ENCODE measurements at places on chromosomes 1 and 21.

DNA sequence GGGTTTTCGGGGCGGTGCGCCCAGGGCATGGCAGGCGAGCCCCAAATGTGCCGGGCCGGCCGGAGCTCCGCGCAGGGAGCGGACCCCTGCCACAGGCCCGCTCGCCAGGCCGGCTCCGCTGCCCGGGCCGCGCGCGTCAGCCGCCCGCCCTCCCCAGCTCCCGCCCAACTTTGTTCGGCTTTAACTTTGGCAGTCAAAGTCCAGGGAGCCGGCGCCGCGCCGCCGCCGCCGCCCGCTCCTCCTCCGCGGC lies 488 bp downstream of the SLC35D1 start:
- DNase-seq, result no peak

GRCh38 chr1:157098519-157098918 lies 1.1 kb downstream of the ETV3L start:
- DNase-seq, result no peak

GRCh38 chr21:38327984-38328383 lies 71.2 kb downstream of the KCNJ15 start:
- no peak for DNase-seq

DNA sequence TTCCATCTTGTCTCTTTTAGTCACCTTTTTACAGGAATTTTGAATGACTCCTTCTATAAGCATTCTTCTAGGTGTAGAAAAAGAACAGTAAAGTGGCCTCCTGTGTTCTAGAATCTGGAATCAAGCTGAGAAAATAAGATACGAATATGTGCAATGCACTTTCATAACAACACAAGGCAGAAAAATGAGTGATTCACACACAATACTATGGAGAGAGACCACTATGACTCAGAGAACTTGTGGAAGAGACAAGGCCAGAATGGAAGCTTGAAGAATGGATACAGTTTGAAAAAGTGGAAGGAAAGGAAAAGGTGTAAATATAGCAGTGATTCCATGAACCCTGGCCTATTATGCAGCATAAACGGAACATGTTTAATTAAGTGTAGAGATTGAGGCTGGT lies 57.1 kb upstream of the SAMSN1 start:
- no peak for DNase-seq

DNA sequence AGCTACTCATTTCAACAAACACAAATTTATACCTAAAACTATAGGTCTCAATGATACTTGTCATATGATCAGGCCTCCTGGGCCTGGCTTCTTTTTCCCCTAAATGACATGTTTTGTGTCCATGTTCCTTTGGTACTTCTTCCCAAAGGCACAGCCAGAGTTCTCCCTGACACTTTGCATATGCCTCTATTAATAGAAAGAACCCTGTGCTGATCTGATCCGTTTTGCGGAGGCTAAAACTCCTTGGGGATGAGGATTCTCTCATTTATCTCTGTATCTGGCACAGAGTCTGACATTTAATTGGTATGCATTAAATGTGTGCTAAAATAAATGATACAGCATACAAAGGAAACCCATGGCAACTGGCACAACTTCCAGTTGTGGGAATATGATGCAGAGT lies 11.5 kb downstream of the ATPAF1 start:
- DNase-seq, result no peak

DNA sequence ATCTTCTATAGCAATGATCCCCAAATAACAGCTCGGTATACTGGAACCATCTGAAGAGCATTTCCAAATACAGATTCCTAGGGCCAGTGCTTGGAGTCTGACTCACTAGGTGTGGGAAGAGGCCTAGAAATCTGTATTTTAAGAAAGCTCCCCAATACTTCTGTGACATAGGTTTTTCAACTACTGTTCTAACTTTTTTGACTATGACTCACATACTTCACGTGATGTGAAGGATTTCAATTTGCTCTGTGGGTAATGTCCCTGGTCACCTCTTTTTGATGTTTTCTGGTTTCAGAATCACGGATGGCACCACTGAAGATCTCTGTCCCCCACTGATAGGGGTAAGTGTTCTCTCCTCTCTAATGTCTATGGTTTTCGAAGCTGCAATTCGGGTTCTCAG lies 11.0 kb downstream of the ORC1 start:
- DNase-seq, result no peak

DNA sequence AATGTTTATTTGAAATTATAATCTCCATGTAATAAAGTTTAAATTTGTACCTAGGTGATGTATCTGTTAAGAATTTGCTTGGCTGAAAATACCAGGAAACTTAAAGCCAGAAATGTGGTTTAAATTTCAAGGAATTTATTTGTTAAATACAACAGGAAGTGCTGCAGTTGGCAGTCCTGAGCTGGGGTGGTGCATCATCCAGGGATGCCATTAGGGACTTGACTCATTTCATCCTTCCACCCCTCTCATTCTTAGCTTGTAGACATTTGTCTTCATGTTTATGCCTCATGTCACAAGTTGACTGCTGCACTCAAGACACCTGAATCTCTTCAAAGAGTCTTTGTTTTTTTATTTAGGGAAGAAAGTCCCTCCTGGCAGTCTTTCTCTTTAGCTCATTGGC lies 175.9 kb downstream of the LHX8 start:
- DNase-seq, result no peak

DNA sequence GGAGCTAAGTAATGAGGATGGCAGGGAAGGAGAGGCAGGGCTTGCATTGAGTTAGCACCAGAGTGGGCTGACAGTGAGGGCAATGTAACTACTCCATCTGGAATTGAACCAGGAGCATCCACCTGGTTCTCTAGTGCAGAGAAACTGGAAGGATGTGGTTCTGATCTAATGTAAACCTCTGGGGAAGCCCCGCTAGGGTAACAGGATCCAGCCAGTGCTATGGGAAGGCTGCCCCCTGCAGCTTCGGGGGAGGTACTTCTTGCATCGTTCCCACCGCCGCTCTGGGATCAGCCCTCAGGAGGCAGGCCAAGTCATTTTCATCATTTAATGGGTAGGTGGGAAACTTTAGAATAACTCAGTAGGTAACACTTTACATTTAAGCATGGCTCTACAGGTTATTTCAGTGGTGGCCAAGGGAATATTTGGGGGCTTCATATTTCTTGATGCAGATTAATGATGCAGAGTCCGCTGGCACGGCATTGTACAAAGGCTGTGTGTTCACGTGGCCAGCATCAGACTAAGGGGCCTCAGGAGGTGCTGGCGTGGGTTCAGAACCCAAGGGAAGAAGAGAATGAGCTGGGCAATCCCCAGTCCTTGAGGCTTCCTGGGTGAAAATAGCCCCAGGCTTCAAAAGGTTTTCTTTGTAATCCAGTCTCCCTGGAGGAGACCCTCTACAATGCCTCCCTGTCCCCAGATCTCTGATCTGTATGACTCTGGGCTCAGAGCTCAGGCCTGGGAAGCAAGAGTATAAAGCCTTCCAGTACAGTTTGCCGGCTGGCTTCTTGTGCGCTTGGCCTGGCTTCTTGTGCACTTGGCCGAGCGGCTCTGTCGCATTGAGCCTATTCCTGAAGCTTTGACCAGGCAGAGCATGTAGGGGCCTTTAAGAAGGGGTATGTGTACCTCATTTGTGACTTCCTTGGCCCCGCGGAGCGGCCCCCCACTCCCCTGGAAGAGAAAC lies 26.4 kb upstream of the KAZN start:
- no peak for DNase-seq

DNA sequence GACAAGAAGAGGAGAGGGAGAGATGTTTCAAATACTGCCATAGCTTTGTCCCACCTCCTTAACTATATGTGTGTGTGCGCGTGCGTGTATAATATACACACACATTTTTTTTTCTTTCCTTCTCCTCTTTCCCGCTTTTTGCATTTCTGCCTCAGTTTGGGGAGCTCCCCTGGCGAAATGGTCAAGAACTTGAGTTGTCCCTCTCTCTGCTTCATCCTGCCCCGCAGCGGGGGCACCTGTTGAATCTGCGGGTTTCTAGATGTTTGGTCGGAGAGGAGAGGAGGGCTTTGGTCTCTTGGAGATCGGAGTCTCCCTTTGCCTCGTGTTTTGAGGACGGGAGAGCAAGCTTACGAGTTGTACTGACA lies 504 bp downstream of the SCCPDH start:
- no peak for DNase-seq

DNA sequence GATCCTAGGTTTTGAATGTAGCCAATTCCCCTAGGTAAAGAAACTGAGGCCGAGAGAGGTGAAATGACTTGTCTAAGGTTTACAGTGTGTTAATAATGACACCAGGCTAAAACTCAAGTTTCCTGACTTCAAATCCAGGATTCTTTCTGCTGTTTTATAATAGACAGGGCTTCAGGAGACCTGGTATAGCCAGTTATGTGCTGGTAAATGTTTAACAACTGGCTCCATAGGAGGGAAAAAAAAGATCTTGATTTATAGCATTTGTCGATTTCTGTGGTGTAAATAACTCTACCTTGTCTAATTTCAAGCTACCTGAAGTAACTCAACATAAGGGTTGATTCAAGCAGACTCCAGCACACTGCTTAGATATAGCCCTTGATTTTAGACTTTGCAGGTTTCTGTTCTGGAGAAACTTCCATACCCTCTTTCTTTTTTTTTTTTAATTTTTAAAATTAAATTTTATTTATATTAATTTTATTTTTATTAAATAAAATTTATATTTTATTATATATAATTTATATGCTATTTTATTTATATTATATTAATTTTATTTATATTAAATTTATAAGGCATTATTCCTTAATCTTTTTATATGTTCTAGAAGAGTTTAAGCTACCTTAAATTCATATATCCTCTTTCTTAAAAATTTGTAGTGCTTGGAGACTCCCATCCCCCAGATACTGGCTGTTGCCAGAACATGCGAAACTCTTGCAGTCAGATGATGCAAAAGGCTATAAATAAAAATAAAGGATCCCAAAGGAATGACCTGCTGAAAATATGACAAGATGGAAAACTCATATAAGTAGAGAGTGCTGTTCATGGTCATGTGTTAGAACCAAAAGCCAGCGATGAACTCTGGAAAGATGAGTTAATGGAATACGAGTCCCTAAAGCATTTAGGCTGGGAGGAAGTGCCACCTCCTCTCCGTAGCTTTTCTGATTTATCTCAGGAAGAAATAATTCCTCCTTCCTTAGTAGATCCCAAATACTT lies 35.4 kb upstream of the SRSF10 start:
- no peak for DNase-seq

DNA sequence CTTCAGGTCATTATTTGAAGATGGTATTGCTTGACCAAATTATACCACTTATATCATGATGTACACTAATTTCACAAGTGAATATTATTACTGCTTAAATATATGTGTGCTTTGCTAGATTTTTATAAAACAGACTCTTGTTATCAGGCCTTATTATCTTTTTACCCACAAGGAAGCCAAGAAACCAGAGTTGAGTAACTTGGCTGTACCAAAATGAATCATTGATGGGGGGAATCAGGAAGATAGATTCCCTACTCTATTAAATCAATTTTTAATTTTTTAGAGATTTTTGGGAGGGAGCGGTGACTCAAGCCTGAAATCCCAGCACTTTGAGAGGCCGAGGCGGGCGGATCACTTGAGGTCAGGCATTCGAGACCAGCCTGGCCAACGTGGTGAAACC lies 16.0 kb upstream of the SCCPDH start:
- no peak for DNase-seq

DNA sequence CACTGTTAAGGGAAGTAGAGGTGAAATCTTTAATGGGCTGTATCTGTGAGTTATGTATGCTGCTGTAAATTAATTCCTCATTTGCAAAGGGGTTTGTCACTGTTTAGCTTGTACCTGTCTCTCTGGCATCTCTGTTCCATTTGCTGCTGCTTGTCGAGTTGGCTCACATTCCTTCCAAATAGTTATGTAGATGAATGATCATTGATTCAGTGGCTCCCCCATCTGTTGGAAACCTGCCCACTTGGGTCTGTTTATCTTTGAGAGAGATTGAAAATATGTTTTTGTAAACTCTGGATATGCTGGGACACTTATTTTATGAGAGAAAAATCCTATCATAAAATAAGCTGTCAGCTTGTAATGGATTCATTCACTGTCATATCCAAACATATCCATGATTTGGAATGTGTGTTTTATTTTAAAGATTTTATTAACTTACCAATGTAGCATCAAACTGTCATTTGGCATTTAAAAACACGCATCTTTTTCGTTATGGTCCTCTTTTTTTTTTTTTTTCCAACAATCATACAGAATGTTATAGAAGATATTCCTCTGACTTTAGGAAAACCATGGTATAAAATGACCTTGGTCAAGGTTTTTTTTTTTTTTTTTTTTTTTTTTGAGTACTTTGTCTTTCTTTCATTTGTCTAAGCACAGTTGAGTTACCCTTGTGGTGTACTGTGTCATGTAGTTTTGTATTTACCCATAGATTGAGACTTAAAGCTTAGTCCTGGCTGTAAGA lies 3.5 kb downstream of the RYR2 start:
- DNase-seq, result no peak

DNA sequence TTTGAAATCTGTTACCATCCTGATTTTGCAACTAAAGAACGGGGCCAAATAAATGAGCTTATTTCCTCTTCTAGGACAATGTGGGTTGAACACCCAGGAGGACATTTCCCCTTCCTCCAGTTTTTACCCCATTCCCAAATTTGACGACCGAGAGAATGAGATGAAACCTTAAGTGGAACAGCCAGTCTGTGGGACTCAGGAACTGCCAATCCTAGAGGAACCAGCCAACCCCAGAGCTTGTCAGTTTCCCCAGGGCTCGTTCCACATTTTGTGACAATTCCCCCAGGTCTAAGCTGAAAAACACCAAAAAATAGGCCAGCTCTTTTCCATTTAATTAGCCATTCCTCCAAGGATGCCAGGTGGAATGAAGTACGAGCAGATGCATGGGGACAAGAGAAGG lies 21.3 kb upstream of the MAPKAPK2 start:
- no peak for DNase-seq

- DNase-seq, result no peak
These were observed 18.2 kb upstream of the RUNX3 start for GRCh38 chr1:24948079-24948827.

GRCh38 chr1:234854645-234855039 lies 244.7 kb upstream of the IRF2BP2 start:
- no peak for DNase-seq

DNA sequence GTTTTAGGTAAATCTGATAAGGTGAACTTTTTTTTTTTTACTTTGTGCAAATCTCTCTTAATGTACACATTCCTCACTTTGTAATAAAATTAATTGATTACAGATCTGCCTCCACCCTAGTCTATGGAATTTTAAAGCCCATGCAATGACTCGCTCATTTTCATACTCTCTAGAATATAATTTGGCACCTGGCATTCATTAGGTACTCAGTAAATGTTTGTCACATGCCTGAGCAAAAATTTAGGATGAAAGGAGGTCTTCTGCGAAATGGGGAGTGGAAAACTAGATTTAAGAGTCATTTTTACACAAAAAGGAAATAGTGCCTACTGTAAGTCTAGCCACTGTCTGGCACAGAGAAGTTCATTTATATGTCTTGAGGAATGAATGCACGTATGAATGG lies 350.1 kb downstream of the DPYD start:
- DNase-seq, result no peak
